ENCODE measurements at places on chromosomes 3 and 15. TPM values are rescaled to one million over a fixed set of nuclear protein-coding genes. Genes with fewer than 3 reads are reported as not detected.

The CHAC1 gene
- not detected for polyA plus RNA-seq

The ZNF501 gene
- polyA plus RNA-seq = 1.8 TPM

The PRSS50 gene
- not detected for polyA plus RNA-seq

The FOXB1 gene
- not detected for polyA plus RNA-seq

The MOBP gene
- polyA plus RNA-seq = not detected

The ERC2 gene
- polyA plus RNA-seq = not detected

The GUCA1C gene
- polyA plus RNA-seq = not detected

The GCNT3 gene
- polyA plus RNA-seq = not detected

The NDUFAF3 gene
- polyA plus RNA-seq = 142 TPM

The MKRN2OS gene
- not detected for polyA plus RNA-seq

The KLF15 gene
- polyA plus RNA-seq = not detected

The MLF1 gene
- not detected for polyA plus RNA-seq

GRCh38 chr15:44813231-44813630 is 76.9 kb downstream of the TRIM69 start:
- no peak for DNase-seq

DNA sequence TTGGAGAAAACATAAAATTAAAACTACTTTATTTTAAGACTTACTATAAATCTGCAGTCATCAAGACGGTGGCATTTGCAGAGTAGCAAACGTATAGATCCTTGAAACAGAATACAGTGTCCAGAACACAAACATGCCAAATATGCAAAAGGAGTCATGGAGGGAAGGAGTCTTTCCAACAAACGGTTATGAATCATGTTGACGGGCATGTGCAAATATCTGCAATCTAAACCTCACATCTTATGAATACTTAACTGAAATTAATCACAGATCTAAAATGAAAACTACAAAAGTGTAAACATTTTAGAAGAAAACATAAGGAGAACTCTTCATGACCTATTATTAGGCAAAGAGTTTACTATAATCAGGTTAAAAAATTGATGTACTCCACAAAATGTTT is 69.4 kb downstream of the TFRC start:
- no peak for DNase-seq

DNA sequence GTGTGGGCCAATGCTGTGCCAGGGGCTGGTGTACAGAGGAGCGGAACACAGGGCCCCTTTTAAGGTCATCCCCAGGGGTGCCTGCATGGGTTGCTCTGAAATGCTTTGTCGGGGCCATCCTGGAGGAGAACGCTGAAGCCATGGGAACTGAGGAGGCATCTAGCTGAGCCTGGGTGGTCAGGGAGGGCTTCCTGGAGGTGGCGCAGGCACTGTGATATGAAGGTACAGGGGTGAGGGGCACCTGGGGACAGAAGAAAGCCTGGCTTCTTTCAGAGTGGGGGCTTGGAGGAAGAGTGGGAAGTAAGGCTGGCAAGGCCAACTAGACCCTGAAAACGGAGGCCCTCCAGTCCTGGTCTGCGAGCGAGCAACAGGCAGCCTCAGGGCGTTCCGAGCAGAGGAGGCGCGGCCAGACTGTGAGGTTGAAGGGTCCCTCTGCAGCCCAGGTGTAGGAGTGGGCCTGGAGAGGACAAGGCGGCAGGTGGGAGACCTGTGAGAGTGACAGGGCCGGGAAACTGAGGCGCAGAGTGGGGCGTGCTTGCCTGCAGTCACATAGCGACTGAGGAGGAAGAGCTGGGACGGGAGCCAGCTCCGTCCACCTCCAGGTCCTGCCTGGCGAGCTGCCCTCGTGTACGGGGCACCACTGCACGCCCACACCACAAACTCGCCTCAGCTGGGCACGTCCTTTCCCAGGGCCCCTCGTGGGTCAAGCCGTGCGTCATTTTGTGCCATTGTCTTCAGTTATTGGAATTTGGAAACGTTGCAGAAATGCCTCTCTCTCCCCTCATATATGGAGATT is 4.1 kb downstream of the FBLN2 start:
- DNase-seq = no peak

GRCh38 chr3:24181256-24181655 is 236.2 kb downstream of the NR1D2 start:
- DNase-seq = no peak

DNA sequence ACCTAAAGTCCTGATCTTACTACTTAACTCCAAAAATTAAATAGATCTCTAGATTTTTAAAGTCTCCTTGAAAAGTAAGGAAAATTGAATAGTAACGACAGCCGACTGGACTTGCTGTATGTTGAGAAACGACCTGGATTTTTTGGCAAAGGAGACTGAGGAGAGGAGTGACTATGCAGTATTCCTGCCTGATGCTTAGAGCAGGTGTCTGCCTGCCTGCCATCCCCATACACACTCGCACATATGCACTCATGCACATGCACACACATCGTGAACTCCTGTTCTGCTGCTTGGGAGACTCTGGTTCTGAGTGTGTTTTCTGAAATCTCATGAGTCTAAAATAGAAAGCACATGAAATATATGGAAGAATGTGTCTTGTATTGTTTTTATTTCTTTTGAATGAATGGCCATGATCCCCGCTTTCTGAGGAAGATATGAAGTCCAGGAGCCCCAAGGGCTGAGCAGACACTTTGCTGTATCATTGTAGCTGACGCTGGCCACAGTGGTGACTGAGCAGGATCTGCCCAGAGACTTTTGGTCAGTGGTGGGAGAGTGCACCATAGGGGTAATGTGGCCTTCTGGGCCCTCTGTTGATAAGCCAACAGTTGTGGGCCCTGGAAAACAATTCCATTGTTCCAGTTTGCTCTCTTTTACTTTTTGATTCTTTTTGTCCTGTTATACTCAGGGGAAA is 16.4 kb downstream of the GYG1 start:
- DNase-seq = no peak

GRCh38 chr3:106809623-106810299 is 567.5 kb upstream of the CCDC54 start:
- DNase-seq = no peak

- no peak for DNase-seq
These were observed 59.4 kb downstream of the MYO9A start for GRCh38 chr15:72058585-72058984.

GRCh38 chr3:53775834-53776251 is 70.4 kb downstream of the CHDH start:
- no peak for DNase-seq

DNA sequence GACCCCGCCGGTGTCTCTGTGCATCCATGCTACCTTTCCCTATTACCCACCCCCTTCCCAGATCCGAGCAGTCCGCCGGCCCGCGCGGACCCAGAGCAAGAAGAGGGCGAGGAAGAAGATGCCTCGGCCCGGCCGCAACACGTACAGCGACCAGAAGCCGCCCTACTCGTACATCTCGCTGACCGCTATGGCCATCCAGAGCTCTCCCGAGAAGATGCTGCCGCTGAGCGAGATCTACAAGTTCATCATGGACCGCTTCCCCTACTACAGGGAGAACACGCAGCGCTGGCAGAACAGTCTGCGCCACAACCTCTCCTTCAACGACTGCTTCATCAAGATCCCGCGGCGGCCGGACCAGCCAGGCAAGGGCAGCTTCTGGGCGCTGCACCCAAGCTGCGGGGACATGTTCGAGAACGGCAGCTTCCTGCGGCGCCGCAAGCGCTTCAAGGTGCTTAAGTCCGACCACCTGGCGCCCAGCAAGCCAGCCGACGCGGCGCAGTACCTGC is 788 bp downstream of the FOXB1 start:
- peak; percentile 17 for DNase-seq

GRCh38 chr15:31452595-31453557 is 126.2 kb downstream of the KLF13 start:
- no peak for DNase-seq

DNA sequence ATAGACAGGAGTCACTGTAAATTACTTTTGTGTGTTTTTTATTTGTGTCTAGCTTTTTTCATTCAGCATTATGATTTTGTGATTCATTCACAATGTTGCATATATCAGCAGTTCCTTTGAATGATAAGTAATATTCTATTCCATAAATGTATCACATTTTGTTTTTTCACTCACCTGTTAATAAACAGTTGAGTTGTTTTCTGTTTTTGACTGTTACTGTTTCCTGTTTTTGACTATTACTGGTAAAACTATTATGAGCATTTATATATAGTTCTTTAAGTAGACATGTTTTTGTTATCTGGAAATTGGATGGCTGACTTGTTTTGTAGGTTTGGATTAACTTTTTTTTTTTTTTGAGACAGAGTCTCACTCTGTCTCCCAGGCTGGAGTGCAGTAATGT is 138.4 kb downstream of the RSRC1 start:
- DNase-seq = no peak

DNA sequence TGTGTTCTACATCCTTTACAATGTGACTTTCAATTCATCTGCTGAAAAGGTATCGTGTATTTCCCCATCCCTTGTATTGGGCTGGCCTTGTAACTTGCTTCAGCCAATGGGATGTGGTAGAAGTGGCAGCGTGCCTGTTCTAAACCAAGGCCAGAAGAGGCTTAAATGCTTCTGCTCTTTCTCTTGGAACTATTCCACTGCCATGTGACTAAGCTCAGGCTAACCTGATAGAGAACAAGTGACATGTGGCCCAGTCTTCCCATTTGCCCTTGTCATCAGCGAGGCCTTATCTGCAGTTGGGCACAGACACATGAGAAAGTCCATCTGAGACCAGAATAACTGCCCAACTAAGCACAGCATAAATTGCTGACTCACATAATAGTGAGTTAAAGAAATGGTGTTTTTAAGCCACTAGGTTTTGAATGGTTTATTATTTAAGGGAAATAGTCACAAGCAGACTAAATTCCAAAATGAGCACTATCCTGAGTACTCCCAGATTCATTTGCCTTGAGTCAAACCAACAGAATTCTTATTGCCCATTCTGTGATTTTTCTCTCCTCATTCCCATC is 230.2 kb downstream of the CPNE4 start:
- DNase-seq = no peak

- DNase-seq = no peak
These were observed 114.1 kb upstream of the DNAJC19 start for GRCh38 chr3:181103605-181104004.

DNA sequence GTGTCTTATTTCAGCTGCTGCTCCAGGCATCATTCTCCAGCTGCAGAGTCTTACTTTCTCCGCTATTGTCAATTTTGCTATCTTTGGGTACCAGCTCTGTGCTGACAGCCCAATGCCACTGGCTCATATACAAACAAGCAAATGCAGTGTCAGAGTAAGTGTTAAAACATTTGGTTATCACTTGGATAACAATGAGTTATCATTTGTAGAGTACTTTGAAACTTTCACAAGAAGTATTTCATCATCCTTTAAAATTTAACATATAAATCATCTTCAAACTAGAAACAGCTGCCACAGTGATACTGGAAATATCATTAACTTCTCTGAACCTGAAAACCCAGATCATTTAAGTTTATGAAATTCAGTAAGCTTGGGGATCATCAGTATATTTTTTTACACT is 13.8 kb downstream of the TSPAN3 start:
- no peak for DNase-seq

- DNase-seq = no peak
These were observed 149.5 kb downstream of the ALDH1A2 start for GRCh38 chr15:57915827-57916531.

DNA sequence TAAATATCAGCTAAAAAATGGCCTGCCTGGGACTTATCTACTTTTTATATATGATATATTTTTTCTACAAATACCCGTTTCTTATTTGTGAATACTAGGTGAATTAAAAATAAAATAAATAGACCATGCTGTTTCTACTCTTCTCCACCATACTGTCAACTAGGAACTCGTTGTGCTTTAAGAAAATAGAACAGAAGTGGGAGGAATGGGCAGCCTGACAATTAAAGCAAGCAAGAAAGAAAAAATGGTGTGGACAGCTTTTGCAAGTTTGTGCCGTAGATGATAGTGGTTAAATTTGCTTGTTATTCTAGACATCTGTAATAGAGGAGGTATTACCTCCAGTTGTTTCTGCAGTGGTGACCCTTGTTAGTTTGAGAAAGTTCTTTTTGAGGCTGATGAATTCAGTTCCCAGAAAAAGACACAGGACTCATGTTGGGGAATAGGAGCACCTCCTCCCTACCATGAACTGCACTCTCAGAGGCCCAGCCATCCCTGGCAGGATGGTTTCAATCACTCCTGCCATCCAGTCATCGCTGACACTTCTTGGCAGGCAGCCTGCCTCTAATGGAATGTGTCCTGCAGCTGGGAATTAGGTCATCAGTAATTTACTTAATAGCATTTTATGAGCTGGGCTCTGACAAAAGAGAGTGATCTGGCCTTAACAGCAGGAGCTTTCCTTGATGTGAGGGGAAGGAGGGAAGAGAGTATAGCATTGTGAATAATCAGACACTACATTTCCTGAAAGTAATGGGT is 105.0 kb upstream of the GAP43 start:
- no peak for DNase-seq

GRCh38 chr3:58021962-58022361 is 13.7 kb downstream of the FLNB start:
- DNase-seq = no peak

GRCh38 chr3:46931631-46932331 is 44.8 kb downstream of the CCDC12 start:
- peak; percentile 46 for DNase-seq

GRCh38 chr3:134419214-134419959 is 45.1 kb upstream of the AMOTL2 start:
- DNase-seq = no peak

DNA sequence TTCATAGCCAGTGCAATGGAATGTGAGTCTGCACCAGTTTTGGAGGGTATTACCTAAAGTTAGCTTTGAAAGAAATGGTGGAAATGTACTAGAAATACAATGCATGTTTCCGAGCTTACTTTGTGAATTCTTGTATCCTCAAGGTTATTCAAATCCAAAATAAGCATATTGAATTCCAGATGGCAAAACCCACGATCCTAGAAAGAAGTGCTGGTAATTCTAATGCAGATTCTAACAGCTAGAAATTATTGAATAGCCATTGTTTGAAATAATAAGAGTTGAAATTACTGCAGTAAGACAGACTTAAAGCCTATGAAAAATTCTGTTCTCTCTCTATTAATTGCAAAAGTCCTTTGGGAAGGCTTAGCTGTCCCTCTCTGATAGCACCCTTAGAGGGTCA is 258.4 kb downstream of the CHL1 start:
- DNase-seq = no peak

DNA sequence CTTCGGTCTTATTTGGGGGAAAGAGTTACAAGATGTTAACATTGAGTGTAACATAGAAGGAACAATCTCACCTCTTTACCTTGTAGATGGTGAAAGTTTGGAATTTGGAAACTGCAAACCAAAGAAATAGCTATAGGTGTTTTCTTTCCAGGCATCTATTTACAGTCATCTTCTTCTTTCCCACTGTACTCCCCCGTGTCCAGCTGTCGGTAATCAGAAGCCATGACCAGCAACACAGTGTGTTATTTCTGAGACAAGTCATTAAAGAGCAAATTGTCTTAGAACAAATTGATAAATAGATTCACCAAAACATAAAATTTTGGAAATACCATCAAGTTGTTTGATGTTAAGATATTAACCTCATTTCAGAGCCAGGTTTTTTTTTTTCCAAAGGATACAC is 590.5 kb upstream of the NAALADL2 start:
- no peak for DNase-seq

- DNase-seq = no peak
These were observed 806.9 kb downstream of the GRM7 start for GRCh38 chr3:7667774-7668173.
